ENCODE measurements at places on chromosomes 3 and 15.
A peak's percentile ranks its signal among the peaks of the same experiment; 100 is the strongest.

DNA sequence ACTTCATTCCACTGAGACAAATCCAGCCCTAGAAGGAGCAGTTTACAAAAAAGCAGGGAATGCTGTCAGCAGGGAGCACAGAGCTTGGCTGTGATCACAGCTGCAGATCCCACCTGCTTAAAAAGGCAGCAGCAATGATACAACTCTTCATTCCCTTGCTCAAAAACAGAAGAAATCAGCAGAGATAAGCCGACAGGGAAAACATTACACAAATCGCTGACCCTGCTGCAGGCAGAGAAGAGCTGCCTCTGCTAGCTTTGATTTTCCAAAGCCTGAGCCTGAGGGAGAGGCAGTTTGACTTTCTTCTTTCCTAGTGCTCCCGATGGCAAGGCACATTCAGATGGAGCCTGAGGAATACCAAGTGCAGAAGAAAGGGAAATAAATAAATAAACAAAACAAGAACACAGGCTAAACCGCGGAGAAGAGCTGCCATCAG lies 80.2 kb downstream of the SHQ1 start:
- no peak for DNase-seq

GRCh38 chr3:123525433-123525832 lies 59.4 kb downstream of the HACD2 start:
- no peak for DNase-seq

DNA sequence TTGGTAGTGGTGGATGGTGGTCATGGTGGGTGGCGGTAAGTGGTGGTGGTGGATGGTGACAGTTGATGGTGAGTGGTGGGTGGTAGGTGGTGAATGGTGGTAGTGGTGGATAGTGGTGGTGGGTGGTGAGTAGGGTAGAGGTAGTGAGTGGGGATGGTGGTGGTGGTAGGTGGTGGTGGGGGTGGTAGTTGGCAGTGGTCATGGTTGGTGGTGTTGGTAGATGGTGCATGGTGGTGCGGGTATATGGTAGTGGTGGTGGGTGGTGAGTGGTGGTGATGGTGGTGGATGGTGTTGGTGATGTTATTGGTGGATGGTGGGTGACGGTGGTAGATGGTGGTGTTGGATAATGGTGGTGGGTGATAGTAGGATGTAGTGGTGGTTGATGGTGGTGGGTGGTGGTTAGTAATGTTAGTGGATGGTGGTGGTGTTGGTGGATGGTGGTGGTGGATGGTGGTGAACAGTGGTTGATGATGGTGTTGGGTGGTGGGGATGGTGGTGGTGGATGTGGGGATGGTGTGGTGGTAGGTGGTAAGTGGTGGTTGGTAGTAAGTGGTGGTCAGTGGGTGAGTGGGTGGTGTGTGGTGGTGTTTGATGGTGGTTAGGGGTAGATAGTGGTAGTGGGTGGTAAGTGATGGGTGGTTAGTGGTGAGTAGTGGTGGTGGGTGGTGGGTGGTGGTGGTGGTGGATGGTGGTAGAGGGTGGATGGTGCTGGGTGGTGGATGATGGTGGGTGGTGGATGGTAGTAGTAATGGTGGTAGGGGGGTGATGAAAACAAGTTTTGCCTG lies 16.7 kb upstream of the RIOX2 start:
- no peak for DNase-seq

DNA sequence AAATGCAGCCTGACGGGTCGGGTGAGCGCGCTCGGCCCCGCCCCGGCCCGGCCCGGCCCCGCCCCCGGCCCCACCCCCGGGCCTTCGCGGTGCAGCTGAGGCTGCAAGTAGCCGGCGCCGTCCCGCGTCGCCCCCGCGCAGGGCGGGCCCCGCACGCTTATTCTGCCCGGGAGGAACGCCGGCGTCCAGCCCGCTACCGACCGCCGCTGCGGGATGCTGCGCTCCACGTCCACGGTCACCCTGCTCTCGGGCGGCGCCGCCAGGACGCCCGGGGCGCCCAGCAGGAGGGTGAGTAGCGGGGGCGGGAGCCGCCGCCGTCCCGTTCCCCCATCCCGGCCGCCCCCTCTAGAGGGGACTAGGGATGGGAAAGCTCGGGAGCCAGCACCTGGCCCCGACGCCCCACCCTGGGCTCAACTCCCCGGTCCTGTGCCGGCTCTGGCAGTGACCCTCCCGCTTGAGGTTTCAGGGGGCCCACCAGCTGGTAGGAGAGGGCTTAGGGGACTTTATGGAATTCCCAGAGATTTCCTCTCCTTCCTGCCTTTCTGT lies at the start of gene MYZAP:
TSS of gene MYZAP (plus strand) at position 83 of the 546 bp plus-strand sequence. CDS start at position 214, 131 bp downstream.
- no peak for DNase-seq

GRCh38 chr15:72315706-72316370 lies 4.1 kb downstream of the CELF6 start:
- no peak for DNase-seq

- DNase-seq, result no peak
Measured at GRCh38 chr3:69255928-69256327, 130.0 kb downstream of the FRMD4B start.

GRCh38 chr3:99846477-99847160 lies 29.0 kb downstream of the CMSS1 start:
- DNase-seq, result peak; percentile 63

DNA sequence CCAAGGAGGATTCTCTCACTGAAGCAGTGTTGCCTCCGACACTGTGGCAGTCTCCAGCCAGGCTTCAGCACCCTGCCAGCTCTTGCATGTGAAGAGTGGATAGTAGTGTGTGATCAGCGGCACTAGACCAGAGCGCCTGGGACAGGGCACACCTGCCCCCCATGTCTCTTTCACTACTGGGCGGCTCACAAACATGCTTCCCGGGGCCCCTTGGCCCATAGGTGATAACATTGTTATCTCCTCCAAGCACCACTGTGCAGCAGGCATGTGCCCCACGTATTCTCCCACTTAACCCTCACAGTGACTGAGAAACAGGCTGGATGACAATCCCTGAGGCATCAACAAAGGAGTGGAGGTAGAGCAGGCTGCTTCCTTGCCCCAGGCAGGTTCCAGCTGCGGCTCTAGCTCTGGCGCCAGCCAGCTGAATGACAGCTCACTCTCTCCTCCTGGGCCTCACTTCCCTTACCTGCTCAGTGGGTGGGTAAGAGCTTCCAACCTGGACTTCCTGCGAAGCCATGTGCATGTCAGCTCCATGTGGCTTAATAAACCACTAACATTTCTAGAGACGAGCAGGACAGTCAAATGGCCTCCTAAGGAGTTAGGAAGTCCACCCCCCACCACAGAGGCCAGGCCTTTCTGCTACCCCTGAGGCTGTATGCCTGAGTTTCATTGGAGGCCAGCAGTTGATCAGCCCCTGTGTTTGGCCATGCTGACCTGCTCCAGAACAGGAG lies 37.8 kb downstream of the KLF13 start:
- no peak for DNase-seq

GRCh38 chr3:196274585-196274984 lies 12.9 kb downstream of the PCYT1A start:
- DNase-seq, result no peak

DNA sequence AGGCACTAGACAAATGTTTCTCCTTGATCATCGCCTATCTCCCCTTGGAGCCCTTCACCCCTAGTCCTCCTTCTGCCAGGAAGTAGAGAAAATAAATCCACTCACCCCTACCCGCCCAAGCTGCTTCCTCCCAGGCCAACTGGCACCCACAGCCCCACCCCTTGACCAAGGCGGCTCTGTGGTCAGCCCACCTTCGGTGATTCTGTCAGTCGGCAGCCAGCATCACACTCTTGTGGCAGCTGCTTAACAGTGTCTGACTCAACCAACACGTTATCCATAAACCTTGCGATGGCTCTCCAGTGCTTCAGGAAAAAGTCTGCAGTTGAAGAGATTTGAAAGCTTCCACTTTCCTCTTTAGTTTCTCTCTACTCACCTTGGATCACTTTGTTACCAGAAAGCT lies 7.6 kb downstream of the SHF start:
- DNase-seq, result no peak

- no peak for DNase-seq
Measured at GRCh38 chr3:131403216-131403895, 21.8 kb downstream of the NUDT16 start.

DNA sequence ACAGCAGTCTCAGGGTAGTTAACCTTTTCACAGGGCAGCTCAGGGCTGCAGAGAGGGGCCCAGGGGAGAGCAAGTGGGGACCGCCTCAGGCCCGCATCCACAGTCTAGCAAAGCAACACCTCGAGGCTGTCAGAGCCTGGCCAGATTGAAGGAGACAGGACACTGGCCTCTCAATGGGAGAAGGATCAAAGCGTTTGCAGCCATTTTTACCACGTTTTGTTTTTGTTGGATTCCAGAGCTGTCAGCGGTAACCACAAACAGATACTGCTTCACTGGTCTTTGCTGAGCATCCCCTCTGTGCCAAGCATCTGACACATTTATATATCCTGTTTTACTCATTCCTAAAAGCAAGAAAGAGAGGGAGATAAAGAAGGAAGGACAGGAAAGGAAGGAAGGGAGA lies 153.8 kb downstream of the SHQ1 start:
- DNase-seq, result no peak

DNA sequence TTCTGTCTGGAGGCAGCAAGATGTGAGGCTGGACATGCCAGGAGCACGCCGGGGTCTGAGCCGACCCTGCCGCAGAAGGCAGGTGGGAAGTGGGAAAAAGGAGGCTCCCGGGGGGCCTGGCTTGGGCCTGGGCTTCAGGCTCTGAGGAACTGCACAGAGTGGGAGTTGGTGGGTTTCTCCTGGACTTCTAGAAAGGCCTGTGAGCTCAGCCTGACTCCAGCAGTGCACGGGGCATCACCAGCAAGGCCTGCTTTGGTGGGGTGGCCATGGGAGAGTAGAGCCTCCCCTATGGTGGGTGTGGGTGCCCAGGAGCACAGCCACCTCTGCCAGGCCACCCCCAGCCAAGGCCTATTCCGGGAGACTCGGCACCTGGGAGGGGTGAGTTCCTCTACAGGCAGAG lies 18.1 kb upstream of the SLC41A3 start:
- no peak for DNase-seq

GRCh38 chr3:152825566-152825965 lies 9.4 kb upstream of the P2RY1 start:
- DNase-seq, result no peak

- DNase-seq, result no peak
Measured at GRCh38 chr15:83723216-83723615, 69.3 kb downstream of the ADAMTSL3 start.

DNA sequence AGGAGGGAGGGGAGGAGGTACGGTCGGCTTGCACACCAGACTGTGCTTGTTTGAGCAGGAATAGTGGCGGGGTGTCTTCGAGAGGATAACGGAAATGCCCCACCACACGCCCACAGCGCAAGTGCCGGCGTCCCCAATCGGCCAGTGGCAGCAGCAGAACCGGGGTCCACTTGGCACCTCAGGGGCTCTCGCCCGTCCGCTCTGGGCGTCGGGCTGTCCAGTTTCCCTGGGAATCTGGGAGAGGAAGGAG lies 53.7 kb downstream of the CCDC54 start:
- DNase-seq, result no peak

DNA sequence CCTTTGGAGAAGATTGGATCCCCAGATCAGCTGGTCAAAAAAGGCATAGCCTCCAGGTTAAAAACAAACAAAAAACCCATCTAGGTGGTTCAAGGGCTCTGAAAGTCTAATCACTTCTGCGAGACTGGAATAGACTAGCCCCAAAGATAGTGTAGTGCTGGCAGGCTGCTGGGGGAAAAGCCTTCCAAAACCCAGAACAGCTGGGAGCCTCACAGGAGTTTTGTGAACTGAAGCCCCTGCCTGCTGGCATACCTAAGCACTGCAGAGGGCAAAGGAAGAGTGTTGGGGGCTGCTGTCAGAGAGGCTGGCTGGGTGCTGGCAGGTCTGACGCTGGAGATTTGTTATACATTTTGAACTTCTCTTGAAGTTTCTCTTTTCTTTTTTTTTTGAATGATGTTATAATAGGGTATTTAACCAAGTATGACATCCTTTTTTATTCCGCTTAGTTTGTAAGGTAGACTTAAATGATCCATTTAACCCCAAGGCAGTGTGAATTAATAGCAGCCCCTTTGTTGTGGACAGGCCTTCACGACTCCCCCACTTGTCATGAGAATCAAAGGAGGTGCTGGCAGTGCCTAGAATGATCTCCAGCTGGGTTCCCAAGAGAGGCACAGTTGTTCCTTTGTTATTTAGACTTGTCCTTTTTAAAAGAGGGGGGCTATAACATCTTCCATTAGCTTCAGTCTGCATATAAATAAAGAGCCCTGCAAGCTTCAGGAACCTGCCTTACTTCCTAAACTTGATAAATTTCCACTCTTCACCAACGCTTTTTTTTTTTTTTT lies 53.9 kb downstream of the CRTC3 start:
- DNase-seq, result no peak

DNA sequence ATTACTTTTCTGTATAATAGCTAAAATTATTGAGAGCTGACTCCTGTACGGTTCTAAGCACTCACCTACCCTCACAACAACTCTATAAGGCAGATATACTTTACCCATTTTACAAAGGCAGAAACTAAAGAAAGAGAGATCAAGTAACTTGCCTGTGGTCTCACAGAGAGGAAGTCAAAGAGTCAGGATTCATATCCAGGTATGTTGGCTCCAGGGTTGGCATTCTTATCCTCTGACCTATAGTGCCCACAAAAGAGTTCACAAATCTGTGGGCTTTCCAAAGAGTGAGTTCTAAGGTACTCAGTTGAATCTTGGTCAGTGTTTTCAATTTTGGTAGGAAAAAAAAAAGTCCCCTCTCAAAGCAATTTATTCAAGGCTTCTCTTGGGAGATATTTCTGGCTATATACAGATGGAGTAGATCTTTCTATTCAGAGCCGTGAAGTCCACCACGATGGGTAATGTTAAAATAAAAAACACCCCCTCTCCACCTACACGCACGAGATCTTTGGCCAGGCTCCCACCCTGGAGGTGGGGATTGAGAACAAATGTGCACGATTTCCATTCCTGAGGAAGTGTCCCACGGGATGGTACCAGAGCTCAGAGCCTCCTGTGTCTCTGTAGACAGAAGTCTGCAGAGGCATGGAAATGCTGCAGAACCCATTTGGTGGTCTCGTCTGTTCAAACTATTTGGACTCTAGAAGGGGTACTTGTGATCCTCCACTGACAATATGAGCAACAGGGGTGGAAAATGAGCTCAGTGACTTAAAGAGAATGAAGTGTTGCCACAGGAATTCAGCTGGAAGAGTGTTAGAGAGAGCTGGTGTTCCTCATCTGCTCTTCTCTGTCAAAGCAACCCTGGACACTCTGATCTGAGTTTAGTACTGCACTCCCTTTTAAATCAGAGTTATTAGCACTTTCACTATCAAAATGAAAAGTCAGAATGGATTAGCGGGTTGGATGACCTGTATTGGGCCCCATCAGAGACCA lies 212.1 kb upstream of the EIF1B start:
- DNase-seq, result no peak

DNA sequence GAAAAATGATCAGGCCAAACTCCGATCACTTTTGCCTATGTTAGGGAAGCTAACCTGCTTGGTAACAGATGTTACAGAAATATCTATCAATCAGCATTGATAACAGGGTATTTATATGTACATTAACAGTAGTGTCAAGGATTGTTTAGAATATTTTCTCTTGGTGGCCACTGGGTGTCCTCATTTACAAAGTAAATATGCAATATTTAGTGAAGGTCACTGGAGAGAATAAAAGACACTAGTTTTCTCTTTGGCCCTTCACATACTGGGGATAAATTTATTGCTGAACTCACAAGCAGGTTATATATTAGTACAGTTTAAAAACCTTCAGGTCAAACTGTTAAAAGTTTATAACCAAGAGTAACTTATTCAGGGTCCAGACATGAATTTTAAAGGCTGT lies 69.0 kb downstream of the TIGIT start:
- peak; percentile 15 for DNase-seq

GRCh38 chr3:159032311-159032710 lies 230.5 kb downstream of the MFSD1 start:
- peak; percentile 13 for DNase-seq
